ENCODE measurements at places on chromosomes 12 and 14.

DNA sequence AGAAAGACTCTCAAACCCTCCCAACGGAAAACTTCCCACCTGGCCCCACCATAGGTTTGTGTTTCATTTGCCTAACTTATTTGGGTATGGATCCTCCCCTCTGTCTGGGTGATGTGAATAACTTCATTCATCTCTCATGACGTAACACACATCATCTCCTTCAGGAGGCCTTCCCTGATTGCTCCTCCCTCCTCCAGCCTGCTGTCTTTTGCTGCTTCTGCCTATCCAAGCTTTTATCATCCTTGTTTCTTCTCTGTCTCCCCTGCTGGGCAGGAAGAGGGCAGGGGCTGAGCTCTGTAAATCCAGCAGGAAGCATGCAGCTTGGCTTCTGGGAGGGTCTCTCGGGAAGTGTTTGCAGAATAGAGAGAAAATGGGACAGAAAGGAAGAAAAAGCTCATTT, 766.0 kb upstream of the TBX3 start:
- no peak for DNase-seq

DNA sequence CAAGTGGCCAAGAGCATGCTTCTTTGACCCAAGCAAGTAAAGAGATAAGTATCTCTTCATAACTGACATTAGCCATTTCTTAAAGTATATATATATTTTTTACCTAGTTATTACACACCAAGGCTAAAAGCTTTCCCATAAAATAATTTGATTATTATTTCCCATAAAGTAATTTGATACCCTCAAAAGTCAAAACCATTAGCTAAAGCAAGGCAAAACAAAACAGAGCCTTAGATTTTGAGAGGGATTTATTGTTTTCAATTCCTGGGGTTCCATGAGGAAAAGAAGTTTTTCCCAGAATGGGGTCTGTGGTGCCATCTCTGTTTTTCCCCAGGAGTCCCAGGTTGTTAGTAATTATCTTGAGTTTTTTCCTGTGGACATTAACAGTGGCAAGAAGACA, 125.5 kb upstream of the NUDT4 start:
- DNase-seq: no peak

DNA sequence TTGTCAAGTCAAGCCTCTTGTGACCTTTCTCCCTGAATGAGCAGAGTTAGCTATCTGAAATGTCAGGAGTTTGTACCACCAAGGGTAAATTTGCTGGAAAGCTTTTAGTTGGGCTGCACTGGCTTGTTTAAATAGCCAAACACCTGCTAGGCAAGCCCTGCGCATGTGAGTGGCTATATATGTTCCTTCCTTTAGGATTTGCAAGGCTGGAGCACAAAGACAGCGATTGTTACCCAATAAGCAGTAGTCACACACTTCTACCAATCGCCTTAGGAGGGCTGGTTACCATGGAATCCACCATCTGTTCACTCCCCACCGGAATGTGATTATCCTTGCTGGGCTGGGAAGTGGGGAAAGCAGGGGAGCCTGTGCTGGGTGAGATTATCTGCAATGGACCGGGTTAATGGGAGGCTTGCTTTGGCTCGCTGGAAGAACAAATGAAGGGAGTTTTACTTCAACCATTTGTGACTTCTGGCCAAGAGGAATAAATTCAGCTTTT, 102.5 kb downstream of the FGD4 start:
- peak; percentile 55 for DNase-seq

DNA sequence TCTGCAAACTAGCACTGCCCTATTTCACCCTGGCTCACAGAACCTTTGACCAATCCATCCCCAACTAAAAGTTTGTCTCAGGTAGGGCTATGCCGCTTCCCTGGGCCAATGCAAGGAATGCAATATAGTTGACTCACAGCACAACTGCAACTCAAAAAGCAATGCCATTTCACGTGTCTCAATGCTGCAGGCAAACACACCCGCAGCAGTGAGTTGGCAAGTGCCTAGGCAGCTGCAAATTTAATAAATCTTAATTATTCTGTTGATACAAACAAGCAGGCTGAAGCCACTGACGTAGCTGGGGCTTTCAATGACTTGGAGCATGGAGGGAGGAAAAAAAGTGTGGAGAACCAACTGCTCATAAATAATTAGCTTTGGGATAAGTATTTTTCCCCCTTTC, 87.9 kb downstream of the SYNE3 start:
- no peak for DNase-seq

- DNase-seq: no peak
Measured at GRCh38 chr12:123946152-123946515, 26.5 kb downstream of the CCDC92 start.

- no peak for DNase-seq
Measured at GRCh38 chr14:81315341-81315740, 84.8 kb downstream of the STON2 start.

GRCh38 chr12:115043079-115043478, 359.1 kb upstream of the TBX3 start:
- DNase-seq: no peak

DNA sequence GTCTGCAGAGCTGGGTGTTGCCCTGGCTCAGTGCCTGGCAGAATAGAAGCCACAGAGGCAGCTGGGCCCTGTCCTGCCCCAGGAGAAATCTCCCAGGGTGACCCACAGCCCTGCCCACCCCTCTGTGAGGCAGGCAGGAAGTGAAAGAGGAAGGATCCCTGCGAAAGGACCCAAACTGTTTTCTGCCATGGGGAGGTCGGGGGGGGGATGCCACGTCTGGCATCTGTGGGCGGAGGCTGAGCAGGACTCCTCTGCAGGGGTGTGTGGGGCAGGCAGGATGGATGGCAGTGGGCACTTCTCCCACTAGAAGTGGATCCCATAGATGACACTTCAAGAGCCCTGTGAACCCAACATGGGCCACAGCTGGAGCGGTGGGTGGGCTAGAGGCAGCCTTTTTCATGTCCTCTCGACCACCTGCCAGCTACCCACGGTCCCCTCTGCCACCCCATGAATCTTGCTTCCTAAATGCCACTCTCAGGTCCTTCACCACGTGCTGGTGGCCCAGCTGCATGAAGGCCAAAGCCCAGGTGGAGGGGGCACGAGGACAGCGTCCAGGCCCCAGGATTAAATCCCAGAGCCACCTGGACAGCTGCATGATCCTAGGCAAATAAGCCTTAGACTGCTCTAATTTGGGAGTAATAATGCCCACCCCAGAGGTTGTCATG, 3.6 kb downstream of the PAPLN start:
- no peak for DNase-seq

- no peak for DNase-seq
Measured at GRCh38 chr14:64704743-64705380, 638 bp downstream of the PLEKHG3 start.

All from fibroblast of skin of abdomen (primary cell).